ENCODE measurements at places on chromosomes 7 and 10.

DNA sequence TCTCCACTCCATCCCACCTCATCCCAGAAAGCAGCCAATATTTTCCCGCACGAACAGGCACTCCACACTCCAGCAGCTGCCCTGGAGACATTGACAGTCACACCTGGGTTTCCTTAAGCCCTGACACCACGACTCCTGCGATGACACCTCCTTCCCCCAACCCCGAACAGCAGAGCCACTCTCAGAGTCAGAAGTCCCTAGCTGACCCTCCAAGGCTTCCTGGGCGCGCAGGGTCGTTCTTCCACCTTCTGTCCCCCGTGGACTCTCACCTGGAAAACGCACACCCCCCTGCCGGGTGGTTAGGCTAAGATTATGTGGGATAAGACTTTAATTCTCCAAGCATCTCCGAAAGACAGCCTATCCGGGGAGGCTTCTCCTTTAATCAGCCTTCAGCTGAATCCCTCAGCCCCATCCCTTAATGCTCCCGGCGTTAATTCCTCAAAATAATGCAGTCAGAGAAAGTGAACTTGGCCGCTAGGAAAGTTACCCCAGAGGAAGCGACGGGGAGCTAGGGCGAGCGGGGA, 1.1 kb downstream of the DENND11 start:
- no peak for DNase-seq

DNA sequence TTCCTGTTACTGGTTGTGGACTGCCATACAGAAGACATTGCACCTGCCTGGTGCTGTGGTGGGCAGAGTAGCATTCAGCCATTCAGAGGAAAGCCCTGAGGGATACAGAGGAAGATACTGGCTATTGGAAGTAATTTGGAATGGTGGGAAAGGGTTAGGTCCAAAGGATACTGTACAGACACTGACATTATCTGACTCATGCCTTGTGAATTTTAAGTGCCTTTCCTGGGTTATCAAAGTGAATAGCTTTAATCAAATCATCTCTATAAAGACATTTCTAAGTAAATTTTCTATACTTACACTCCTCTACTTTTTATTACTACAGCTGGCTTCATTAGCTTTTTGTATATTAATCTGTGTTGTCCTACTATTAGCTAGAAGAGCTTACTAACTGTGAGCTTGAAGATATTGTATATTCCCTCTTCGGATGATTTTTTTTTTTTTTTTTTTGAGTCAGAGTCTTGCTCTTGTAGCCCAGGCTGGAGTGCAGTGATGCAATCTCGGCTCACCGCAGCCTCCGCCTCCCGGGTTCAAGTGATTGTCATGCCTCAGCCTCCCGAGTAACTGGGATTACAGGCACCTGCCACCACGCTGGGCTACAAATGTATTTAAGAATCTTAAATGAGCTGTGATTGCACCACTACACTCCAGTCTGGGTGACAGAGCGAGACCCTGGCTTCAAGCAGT, 186.5 kb downstream of the ADK start:
- no peak for DNase-seq

GRCh38 chr7:131586259-131586658, 29.8 kb upstream of the PODXL start:
- no peak for DNase-seq

- no peak for DNase-seq
Observed at GRCh38 chr10:67662415-67662814, 33.6 kb downstream of the CTNNA3 start.

DNA sequence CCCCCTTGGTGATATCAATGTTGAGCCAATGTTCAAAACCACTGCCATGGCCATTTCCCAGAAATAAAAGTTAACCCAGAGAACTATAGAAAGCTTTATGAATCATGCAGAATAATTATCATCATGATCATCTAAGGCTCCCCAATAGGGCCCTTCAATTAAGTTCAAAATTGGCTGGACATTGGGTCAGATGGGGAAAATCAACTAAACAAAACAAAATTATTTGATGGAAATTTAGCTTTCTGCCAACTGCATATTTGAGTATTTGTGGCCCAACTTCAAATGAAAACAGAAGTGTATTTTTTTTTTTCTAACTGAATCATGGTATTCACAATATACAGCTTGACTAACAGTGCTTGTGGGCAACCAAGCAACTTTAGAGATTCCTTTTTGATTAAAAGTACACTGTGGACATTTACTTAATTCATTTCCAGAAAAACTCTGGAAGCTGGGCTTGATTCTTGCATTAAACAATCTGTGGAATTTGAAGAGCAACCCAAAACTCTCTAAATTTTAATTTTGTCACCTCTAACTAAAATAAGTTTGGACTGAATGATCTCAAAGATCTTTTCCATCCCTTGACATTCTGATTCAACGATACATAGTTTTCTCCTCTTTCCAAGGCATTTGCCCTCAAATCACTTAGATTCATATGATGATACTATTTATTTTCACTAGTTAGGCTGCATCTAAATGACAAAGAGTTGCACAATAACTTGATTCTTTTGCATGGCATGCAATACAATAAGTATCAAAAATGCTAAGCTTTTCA, 203.2 kb downstream of the AHR start:
- no peak for DNase-seq

- no peak for DNase-seq
Observed at GRCh38 chr10:31139497-31139896, 107.8 kb upstream of the ZNF438 start.

DNA sequence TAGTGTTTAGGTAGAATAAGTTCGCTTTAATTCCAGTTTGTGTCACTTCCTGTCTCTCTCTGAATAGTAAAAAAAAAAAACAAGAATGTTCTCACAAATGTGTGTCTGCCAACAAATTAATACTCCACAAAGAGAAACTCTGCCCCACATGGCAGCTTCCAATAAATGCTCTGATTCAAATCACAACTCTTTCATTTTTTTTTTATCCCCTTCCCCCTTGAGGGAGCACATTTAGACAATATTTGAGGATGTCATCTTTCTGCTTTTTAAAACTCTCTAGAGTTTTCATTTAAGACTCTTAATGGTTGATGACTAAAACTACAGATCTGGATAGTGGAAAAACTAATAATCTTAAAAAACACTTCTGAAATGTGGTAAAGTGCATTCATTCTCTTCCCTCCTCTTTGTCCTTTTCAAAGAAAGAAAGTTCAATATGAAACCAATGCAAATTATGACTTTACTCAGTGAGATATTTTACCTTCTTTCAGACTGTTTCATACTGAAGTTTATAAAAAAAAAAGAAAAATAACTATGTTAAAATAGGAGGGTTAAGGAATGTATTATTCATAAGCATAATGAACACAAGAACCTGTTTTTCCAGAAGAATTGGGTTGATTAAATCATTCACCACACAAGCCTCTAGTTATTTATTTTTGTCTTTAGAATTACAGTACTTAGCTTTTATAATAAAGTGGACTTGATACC, 42.3 kb downstream of the ARID5B start:
- no peak for DNase-seq

DNA sequence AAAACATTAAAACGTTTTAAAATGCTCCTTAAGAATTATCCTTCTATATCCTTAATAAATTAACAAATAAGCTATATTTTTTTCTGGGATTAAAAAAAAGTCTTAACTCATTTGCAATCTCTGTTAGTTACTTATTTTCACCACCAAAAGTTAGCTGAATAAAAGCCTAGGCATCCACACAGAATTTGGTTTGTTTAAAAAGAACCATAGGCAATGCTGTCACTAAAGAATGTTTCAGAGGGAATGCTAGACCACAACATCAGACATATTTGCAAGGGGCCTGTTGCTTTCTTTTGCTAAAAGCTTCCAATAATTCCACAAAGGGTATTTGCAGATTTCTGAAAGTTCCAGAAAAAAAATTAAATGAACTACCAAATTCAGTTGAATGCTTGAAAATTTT, 244.2 kb downstream of the POU6F2 start:
- DNase-seq, result no peak

DNA sequence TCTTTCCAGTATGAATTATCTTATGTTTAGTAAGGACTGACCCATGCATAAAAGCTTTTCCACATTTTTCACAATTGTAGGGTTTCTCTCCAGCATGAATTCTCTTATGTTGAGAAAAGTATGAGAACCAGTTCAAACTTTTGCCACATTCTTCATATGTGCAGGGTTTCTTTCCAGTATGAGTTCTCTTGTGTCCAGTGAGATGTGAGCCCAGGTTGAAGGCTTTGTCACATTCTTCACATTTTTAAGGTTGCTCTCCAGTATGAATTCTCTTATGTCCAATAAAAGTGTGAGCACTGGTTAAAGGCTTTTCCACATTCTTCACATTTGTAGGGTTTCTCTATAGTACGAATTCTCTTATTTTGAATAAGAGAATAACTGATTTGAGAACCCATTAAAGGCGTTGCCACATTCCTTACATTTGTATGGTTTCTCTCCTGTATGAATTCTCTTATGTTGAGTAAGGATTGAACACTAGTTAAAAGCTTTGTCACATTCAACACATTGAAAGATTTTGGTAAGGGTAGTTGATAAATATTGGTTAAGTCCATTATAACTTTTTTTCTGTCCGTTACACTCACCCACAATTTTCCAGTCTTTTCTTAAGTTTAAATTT, 911.0 kb upstream of the ZNF722 start:
- no peak for DNase-seq

DNA sequence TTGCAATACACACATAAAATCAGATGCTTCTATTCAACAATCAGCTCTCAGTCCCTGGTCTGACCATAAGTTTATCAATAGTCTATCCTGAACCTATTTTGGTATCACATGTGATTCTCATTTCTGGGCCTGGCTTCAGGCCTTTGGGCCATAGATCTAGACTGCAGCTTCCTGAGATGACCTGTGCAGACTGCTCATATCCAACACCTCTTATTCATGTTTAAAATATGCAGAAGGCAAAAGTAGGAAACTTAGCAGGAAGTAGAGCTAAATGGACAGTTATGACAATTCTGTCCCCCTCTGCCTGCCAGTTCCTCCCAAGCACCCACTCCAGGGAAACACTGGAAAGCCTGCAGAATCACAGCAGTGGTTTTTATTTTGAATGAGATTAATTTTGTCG, 53.3 kb downstream of the C7orf25 start:
- no peak for DNase-seq

DNA sequence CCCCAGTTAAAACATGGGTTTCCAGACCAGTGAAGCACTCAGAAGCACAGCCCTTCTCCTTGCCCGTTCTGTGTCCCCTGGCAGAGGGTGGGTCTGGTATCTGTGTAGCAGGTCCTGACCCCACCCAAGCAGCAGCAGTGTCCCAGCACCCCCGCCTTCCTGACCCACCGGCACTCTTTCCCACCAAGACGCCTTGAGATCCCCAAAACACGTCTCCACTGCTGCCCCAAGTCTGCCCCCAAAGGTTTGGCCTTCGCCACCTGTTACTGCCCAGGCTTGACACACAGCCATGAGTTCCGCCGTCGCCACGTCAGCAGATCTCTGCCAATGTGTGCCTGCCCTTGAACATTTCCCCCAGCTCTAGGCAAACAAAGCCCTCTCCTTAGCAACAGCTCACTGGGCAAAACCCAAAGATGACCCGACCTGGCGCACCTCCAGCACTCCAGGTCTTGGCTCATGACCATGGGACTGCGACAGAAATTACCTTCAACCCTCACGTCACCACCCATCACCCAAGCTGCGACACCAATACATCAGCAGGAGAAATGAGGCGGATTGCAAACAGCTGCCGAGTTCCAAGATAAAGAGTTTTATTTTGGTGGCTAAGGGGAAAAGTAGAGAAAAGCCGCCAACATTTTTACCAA, 75.6 kb downstream of the CTBP2 start:
- DNase-seq, result no peak

DNA sequence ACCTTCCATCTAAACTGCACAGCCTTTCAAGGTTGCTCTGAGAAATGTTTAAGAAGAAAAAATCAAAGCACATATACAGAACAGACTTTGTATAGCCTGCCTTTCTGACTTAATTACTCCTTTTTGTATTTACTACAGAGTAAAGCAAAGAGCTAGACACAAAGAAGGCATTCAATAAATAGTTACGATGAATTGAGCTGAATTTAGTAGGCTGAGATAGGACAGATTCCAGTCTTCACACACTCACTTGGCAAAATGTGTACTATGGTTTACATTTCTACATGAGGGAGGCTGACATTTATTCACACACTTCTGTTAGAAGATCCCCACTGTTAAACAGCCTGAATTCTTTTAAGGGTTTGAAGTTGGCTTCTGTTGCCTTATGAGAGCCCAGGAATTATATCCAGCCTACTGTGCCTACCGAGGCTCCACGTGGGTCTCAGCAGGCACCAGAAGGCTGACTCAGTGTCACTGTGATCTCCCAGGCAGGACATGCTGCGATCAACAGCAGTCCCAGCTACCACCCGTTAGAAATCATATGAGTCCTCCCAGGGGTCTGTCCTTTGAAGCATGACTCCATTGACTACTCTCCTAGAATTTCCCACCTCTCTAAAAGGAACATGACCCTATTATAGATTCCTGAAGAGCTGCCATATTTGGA, 24.5 kb upstream of the SLC25A13 start:
- no peak for DNase-seq

GRCh38 chr7:98354511-98355249, 46.2 kb downstream of the BAIAP2L1 start:
- DNase-seq, result no peak

- no peak for DNase-seq
Observed at GRCh38 chr10:108904163-108904838, 1019.0 kb downstream of the XPNPEP1 start.

GRCh38 chr7:30093420-30093952, 41.3 kb upstream of the MTURN start:
- DNase-seq, result no peak

GRCh38 chr10:110425684-110426293, 71.9 kb upstream of the DUSP5 start:
- no peak for DNase-seq

GRCh38 chr10:101285519-101286070, 56.3 kb upstream of the LBX1 start:
- no peak for DNase-seq
